ENCODE measurements at places on chromosomes 16 and 17.

- peak; percentile 53 for DNase-seq
Observed at GRCh38 chr17:50533720-50534148, 1.2 kb downstream of the EPN3 start.

DNA sequence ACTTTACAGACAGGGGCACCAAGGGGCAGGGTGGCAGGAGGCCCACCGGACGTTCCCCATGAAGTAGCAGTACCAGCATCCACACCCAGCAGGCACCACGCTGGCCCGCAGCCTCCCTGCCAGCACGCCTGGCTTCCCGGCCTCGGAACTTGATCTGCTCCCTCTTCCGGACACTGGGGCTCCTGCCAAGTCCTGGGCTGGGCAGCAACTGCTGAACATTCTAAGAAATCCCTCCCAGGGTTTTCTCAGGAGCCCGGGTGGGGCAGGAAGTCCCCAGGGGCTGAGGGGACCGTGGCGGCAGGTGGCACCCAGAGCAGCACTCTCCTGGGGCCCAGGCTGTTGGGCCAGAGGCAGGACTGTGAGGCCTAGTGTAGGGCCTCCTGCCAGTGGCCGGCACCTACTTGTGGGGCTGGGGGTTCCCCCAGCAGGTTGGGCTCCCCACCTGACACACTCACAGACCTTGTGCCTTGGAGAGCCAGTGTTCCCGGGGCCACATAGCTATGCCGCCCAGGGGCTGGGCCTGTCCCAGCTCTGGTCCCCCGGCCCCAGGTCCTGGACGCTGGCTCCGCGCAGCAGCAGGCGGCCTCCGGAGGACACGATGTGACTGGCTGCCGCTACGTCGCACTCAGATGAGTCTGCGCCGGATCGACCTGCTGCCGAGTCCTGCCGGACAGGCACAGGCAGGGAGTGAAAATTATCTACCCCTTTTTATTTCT is 86.2 kb upstream of the CBX4 start:
- DNase-seq: peak; percentile 54

DNA sequence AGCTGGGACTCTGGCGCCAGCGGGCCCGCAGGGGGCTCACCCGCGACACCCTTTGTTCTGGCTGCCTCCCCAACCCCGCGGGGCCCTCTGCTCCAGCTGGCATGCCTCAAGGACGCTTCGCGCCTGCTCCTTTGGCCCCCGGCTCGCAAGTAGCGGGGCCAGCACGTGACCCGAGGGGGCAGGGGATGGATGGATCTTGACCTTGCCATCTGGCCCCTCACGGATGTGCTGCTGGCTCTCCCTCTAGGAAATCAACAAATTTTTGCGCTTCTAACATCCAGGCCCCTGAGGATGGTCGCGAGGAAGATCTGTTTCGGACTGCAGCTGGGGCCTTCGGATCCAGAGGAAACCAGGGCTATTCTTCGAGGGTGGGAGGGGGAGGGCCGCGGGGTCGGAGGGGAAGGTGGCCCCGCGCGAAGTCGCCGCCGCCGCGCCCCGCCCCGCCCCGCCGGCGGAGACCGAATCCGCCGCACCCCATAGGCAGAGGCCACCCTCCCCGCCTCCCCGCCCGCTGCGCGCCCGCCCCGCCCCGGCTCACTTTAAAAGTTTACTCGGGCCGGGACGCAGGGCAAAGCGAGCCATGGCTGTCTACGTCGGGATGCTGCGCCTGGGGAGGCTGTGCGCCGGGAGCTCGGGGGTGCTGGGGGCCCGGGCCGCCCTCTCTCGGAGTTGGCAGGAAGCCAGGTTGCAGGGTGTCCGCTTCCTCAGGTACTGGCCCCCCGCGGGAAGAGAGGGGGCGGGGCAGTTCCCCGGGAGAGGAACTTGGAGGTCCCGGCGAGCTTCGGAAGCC is at the start of gene ACSF2:
ACSF2 (plus strand) TSS at position 537 of the 790 bp plus-strand sequence; CDS start at position 581, 44 bp downstream.
- DNase-seq: peak; percentile 49

DNA sequence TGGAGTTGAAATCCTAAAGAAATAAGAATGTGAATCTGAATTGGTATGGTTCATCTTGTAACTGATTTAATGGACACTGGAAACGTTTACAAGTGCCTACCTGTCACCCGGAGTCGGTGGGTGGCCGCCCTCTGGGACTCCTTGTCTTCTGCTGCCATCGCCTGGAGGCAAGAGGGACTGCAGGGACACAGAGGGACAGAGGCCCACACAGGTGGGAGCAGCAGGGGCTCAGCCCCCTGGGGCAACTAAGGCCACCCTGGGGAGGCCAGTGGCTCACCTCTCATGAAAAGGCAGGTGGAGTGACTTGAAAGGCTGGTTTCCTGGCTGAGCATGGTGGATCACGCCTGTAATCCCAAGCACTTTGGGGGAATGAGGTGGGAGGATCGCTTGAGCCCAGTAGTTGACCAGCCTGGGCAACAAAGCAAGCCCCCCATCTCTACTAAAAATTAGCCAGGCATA is 23.2 kb downstream of the TMEM92 start:
- peak; percentile 53 for DNase-seq
